T-helper 1 cell (primary cell): ENCODE measurements at places on chromosomes 2 and 18.

DNA sequence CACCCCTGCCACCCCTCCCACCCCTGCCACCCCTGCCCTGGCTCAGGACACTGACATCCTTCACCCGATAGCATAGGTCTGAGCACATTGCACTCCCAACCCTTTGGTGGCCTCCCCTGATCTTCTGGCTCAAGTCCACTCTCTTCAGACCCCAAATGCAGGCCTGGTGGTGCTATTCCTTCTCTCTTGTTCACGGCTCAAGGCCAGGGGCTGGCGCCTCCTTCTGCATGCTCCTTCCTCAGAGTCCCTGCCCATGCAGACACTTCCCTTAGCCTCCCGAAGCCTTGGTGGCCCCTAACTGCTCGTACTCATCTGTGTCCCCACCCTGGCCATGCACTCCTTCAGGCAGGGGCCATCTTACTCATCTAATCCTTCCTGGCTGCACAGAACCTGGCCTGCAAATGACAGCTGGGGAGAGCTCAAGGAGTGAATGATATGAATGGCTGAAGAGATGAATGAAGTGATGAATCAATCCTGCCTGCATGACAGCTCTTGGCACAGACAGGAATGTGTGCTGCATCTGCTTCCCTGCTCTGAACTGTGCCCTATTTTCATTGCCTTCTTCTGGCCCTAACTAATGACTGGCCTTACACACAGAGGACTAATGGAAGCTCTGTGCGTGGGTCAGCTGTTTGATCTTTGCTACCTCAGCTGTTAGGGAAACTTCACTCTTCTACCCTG lies 290.8 kb downstream of the DYSF start:
- DNase-seq: no peak

DNA sequence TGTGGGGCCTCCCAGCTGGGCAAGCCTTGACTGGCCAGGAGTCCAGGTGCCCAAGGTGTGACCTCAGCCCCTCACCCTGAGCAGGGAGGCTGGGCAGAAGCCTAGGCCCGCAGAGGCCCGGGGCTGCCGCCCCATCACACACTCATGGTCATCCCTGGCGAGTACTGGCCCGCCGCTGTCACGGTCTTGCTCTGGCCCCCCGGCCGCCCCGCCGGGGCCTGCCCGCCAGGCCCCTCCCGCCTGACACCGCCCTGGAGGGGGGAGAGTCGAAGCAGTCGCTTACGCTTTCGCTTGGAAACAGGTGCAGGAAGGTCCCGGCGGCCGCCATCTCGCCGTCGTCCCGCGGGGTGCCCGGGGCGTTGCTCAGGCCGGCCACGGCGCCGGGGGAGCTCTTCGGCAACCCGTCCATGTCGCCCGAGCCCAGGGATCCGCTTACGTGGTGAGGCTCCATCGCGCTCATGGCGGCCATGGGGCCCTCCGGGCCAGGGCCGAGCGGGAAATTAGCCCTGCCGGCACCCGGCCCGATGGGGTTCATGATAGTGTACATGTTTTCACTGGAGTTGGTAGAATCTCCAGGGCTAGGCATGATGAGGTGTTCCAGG lies 26.6 kb upstream of the ANKRD62 start:
- DNase-seq: no peak

- no peak for DNase-seq
Observed at GRCh38 chr2:74941284-74941683, 17.2 kb upstream of the POLE4 start.

GRCh38 chr18:46040747-46041104 lies 31.3 kb downstream of the PSTPIP2 start:
- DNase-seq: no peak

DNA sequence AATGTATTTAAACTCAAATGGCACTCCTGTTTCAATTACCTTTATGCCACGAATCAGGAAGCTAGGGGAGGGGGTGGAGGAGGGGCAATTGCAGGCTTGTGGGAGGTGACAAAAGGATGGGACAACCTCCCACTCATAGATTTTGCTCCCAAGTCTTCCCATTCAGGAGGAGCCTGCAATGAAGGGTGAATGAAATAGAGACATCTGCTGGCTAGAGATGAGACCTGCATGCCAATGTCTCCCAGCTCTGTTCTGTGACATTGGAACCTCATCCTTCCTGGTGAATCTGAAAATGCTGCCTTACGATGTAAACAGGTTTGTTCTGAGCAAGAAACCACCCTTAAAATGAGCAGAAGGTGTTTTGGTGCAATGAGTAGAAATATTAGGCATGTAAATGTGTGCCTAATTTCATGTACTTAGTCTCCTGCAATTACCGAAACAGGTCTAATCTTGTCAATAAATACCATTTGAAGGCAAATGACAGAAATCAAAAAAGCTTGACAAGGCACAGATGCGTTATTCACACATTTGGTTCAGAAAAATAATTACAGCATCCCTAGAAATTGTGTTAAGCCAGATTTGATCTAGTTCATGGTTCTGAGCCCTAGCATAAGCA lies 2.7 kb upstream of the PID1 start:
- DNase-seq: no peak
